NCI-H187 treated with DMSO at 0.1 percent for 48 hours (cell line): ENCODE measurements at places on chromosomes 12 and 14.

DNA sequence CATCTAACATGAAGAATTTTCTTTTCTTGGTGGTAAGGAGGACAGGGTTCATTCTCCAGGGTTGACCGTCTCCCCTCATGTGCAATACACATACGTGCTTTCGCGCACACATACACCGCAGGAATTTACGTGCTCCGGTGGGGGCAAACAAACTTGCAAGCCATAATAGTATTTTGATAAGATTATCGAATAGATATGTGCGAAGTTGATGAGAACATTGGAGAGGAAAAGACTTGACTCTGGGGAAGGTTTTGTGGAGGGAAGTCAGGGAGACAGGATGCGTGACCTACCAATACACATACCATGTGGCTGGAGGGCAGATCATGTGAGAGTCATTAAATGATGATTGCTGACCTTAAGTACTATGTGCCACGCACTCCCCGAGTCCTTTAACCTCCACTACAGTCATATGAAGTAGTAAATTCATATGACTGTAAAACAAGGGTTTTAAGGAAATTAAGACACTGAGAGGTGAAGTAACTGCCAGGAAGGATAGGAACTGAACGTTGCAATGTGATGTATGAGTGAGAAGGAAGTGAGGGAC, 921 bp downstream of the RAD51B start:
- DNase-seq, result no peak

- no peak for DNase-seq
Measured at GRCh38 chr12:4535092-4535491, 3.6 kb upstream of the RAD51AP1 start.

DNA sequence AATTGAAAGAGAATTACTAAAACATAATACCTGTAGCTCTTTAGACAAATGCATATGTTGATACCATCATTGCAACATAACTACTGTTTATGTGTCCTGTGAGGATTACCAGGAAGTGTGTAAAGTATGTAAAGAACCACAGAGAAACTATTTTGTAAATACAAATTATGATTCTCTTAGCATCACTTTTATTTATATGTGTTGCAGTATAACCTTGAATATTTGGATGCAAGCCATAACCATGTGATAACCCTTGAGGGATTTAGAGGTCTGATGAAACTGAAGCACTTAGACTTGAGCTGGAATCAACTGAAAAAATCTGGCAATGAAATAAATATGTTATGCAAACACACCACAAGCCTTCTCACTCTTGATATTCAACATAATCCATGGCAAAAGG, 77.5 kb downstream of the LRRC9 start:
- DNase-seq, result no peak

DNA sequence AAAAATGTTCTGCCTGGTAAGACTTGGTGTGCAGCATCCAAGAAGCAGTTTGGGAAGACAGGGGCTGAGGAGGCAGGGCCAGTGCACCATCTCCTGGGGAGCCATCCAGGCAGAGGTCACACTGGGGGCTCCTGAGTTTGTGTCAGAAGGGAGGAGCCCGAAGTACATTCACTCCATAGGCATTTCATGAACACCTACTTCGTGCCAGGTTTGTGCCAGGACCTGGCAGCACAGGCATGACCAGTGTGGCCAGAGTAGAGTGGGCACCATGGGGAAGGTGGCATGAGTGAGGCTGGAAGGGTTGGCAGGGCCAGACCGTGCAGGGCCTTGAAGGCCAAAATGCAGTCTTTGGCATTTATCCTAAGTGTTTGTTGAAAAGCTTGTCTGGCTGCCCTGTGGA, 86.5 kb upstream of the RIN3 start:
- DNase-seq, result no peak

GRCh38 chr14:52802597-52802996, 11.2 kb upstream of the GNPNAT1 start:
- DNase-seq, result no peak

- no peak for DNase-seq
Measured at GRCh38 chr12:124481257-124481750, 86.1 kb downstream of the NCOR2 start.

- no peak for DNase-seq
Measured at GRCh38 chr12:8846305-8846704, 23.9 kb downstream of the A2ML1 start.

DNA sequence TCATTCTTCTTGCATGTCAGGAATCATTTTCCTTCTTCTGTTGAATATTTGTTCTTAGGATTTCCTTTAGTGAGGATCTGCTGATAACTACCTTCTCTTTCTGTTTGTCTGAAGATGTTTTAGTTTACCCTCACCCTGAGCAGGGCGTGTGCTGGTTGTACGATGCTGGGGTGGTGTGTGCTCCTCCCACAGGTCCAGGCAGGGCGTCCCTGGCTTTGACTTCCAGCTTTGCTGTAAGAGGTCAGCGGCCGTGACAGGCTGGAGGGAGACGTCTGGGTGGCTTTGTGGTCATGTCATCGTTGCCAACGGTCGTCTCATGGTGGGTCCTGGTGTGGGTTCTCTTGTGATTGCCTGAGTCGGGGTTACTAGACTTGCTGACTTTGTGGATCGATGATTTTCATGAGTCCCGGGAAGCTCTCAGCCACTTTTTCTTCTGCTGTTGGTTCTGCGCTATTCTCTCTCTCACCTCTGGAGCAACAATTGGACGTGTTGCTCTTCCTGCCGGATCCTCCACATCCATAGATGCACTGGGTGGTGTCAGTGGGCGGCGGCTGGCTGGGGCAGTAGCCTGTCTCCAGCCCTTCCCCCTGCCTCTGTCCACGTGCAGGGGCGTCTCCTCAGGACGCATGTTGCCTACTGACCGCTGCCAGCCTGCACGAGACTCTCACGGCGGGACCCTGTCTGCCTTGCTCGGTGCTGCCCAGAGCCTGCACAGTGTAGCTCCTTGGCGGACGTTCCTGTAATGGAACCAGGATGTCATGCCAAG, 8.4 kb downstream of the PACS2 start:
- DNase-seq, result no peak

GRCh38 chr12:11876307-11876706, 194.4 kb upstream of the BCL2L14 start:
- DNase-seq, result no peak

DNA sequence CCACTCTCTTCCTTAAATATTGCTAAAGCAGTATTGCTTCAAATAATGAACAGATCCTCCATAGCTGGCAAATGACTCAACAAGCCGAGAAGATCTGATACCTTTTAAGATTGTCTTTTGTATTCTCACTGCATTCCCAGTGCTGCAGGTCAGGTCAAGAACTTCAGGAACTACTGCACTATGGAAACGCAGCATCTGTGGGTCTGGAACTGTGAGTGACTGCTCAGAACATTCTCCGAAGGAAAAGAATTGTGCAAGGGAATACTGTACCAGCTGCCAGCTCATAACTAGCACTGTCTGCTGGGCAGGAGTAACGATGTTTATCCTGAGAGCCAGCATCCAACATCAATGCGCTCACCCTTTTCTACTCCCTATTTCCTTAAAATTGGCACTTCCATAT, 348.0 kb upstream of the SOX5 start:
- no peak for DNase-seq

GRCh38 chr14:85528897-85529631, 880 bp upstream of the FLRT2 start:
- DNase-seq, result no peak

GRCh38 chr14:93772263-93772662, 16.0 kb downstream of the PRIMA1 start:
- no peak for DNase-seq

DNA sequence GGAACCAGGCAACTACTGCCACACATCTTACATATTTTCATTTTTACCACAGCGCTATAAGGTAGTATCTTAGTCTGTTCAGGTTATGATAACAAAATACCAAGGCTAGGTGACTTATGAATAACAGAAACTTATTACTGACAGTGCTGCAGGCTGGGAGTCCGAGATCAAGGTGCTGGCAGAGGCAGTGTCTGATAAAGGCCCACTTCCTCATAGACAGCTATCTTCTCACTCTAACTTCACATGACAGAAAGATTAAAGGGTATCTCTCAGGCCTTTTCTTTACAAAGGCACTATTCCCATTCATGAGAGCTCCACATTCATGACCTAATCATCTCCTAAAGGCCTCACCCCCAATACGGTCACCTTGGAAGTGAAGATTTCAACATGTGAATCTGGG, 59.8 kb upstream of the MDM1 start:
- no peak for DNase-seq

- no peak for DNase-seq
Measured at GRCh38 chr12:71967211-71967610, 28.6 kb downstream of the TPH2 start.

DNA sequence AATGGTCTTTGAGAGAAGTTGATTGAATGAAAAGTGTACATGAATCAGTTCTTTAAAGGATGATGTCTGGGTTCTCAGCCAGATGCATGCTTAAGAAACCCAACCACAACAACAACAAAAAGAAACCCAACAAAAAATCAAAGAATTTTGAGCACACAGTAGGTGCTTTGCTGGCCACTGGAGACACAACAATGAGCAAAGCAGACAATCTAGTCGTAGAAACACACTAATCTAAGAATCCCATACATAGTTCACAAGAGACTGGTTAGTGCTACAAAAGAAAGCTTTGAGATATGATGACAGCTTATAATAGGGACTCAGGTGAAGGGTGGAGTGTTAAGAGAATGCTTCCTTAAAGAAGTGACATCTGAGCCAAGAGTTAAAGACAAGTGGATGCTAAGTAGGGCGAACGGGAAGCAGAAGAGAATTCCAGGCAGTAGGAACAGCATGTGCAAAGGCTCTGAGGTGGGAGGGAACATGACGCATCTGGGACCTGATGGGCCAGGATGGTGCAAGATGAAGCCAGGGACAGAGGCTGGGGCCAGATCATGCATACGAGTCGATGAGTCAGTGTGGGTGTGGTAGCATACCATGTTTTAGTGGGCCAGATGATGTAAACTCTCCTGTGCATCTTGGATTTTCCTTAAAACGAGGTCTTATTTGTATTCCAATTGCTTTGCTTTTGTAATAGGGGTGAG, 4.6 kb upstream of the HIP1R start:
- DNase-seq, result no peak

DNA sequence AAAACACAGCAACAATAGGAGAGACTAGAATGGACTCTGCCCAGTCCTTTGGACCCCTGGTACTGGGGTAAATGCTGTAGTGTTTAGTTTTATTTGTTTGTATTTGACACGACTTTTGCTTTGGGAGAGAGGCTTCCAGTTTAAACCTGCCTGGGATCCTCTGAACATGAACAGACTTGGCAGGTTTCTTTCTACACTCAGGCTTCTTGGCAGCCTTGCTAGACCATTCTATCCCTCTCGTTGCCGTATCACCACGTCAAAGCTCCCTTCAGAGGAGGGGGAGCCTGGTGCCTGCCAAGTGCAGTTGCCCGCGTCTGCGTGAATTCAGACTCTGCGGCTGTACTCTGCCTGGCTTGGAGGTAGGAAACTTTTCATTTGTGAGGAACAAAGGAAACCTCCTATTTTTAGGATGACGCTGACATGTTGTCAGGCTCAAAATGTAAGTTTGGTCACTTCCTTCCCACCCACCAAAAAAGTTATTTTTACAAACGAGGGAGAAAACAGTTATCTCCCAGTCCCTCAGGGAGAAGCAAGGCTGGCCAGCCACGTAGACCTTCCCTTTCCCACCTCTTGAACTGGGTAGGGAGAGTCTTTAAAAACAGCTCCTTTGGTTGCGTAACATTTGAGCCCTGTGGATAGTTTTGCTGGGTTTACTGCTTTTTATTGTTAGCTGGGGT, 25.9 kb downstream of the CD9 start:
- no peak for DNase-seq

DNA sequence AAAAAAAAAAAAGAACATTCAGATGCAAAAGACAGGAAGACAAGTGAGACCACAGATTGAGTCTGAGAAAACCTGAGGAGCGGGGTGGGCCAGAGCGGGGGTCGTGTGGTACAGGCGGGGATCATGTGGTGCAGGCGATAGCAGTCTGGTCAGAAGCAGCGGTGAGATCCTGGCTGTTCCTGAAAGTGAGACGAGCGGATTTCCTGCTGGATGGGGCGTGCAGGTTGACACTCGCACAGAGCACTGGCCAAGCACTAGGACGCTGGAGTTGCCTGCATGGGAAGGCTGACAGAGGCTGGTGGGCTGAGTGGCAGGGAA, 35.7 kb downstream of the CDC42BPB start:
- no peak for DNase-seq

GRCh38 chr12:72390146-72390545, 118.0 kb downstream of the TRHDE start:
- DNase-seq, result no peak
